Stimulated activated CD8-positive, alpha-beta memory T cell treated with anti-CD3 and anti-CD28 coated beads, Interleukin-12 subunit alpha, Interleukin-12 subunit beta, amount 100 ng/mL, for 1 hour (primary cell): ENCODE measurements at places on chromosomes 7 and 10.

- no peak for DNase-seq
Observed at GRCh38 chr7:48575516-48575915, 348.8 kb upstream of the CDC14C start.

DNA sequence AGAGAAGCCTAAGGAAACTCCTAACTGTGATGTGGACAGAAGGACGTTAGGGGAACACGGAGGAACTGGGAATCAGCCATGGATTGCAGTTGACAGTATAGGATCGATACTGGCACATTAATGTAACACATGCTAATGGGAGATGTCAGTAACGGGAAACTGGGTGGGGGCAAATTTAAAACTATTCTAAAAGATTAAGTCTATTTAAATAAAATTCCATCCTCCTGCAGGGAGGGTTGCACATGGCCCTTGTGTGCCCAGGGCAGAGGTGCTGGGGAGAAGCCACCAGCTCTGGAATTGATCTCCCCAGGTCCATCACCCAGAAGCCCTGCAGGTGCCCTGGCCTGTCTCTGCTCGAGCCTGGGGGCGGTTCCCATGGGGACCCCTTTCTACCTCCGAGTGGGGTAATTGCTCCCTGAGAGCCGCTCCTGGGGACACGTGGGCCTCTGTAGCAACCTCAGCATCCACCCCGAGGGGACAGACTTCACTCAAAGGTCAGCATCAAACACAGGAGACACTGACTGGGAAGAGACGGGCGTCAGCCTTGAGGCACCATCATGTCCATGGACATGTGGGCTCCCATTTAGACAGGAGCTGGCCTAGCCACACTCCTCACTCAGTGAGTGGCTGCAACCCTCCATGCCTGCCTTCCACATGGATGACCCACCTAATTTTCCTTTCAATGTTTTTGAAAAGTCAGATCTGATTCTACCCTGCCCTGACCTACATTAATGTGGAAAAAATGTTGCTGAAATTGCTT lies 21.1 kb downstream of the SCART1 start:
- DNase-seq, result no peak

- no peak for DNase-seq
Observed at GRCh38 chr7:27861747-27862146, 121.8 kb downstream of the TAX1BP1 start.

GRCh38 chr10:10818082-10818481 lies 199.6 kb upstream of the CELF2 start:
- DNase-seq, result no peak

GRCh38 chr10:6025683-6026255 lies 36.4 kb downstream of the IL2RA start:
- no peak for DNase-seq

- DNase-seq, result no peak
Observed at GRCh38 chr10:106873770-106874603, 290.5 kb downstream of the SORCS1 start.

DNA sequence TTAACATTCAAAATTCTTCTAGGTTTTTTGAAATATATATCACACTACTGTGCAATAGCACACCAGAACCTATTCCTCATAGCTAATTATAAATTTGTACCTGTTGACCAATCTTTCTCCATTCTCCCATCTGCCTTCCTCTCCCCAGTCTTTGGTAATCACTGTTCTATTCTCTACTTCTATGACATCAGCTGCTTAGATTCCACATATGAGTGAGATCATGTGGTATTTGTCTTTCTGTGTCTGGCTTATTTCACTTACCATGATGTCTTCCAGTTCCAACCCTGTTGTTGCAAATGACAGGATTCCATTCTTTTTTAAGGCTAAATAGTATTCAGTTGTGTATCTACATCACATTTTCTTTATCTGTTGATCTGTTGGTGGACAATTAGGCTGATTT lies 54.4 kb upstream of the CCDC6 start:
- DNase-seq, result no peak

DNA sequence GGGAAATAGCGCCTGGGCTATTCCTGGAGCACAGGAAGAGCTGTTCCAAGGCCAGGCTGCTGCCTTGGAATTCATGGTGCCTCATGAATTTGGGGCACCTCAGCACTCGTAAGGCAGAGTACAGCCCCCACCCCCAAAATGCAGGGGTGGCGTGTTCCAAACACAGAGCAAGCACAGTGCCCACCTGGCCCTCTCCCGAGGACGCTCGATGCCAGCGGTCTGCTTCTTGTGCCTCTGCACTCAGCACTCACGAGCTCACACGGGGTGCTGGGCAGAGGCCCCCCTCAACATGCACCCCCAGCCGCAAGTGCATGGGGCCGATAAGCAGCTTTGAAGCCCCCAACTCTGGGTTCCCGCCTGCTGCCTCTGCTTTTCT lies 60.1 kb downstream of the ZRANB1 start:
- no peak for DNase-seq

DNA sequence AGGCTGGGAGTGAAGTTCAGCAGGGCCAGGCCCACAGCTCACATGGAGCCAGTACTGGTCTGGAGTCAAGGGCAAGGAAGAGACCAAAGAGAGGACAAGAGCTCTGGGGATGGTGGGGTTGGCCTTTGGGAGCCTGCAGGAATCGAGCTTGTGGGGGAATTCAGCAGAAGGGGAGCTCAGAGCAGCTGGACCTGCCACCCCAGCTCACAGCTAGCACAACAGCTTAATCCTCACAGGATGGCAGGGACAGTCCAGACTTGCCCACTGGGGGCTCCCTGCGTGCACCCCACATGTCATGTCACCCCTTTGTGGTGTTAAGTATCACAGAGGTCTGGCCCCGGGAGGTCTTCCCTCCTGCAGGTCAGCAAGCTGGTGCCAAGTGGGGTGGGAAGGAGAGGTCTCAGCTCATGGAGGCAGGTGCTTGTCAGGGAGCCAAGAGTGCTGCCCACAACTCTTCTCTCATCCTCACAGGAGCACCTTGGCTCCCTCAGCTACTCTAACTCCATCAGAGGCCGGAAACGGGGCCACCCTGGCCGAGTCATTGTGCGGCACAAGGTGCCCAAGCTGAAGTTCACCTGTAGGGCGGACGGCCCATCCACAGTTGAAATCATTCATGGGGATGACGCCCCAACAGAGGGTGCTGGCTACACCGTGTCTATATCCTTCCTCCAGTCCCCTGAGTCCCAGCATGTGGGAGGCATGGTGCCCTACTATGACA lies 22.5 kb downstream of the CUZD1 start:
- no peak for DNase-seq

DNA sequence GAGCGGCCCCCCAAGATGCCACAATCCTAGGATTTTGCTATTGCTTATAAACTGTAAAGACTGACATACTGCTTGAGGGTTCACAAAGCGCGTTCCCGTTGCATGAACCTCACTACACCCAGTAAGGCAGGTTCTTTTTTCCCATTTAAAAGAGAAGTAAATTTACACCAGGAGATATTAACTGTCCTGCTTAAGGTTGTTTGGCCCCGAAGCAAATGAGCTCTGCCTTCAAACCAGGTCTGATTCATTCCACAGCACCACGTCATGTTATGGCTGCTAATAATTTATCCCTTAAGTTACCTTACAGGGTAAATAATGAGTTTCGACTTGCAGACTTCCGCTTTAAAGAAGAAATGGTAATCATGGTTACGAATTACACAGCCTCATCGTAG lies 559 bp upstream of the FKBP14 start:
- no peak for DNase-seq

DNA sequence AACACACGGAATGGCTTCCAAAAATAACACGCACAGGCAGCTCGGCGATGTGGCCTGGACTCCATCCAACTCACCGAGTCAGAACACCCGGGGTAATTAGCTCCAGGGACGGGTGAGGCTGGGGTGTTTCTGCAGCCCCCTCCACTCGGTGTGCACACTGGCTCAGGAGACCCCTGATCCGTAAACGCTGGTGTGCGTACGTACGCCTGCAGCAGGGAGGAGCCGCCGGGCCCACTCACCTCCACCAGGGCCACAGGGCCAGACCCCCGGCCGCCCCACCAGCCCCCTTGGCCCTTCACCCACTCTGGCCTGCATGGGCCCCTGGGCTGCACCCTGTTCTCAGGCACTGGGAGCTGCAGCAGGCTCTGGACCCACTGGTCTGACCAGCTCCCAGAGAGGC lies 22.4 kb upstream of the UTF1 start:
- DNase-seq, result no peak

- no peak for DNase-seq
Observed at GRCh38 chr10:126090443-126090842, 194.1 kb downstream of the FANK1 start.

DNA sequence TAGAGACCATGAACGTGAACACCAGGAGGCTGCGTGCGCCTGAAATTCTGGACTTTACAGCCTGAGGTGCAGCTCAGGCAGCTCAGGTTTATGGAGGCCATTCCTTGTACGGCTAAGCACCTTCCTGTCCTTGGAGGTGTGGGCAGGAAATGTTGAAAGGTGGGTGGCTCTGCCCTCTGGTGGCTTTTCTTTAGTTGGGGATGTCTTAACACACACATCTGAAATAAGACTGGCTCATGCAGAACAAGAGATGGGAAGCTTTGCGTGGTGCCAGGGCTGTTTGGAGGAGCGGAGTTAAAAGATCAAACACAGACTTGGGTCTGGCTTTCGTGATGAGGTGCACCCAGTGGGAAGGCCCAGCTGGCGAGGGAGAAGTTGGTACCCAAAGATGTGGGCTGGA lies 64.1 kb downstream of the DOCK1 start:
- no peak for DNase-seq
